ENCODE measurements at places on chromosomes 7 and 10.

DNA sequence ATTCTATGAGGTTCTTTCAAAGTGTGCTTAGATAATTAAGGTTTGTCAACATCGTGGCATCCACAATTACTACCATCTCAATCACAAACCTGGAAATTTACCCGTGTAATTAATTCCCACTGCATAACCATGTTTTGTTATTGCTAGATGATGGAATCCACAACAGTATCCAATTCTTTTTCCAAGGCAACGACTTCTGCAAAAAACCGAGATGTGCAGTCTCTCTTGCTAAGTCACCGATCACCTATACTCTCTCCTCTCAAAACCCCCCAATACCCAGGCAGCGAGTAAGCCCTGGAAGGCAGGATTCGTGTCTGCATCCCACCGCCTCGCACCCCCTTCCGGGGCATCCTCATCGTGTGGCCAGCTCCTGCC lies 678 bp upstream of the EIF4H start:
- no peak for DNase-seq

GRCh38 chr10:126041804-126042231 lies 145.5 kb downstream of the FANK1 start:
- peak; percentile 64 for DNase-seq

DNA sequence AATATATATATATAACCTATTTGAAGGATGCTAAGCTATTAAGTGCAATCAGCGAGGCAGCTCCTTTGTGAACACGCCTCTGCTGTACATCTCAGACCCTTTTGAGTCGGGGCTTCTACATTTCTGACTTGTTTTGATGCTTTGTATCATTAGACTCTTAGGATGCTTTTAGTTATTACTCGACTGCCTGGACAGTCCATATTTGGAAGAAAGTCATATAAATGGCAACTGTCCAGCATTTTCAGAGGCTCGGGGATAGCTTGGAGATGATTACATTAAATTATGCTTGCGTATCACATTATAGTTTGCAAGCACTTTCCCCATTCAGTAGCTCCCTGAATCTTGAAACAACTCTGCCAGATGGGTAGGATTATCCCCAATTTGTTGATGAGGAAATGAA lies 257.9 kb downstream of the PTEN start:
- DNase-seq = no peak

DNA sequence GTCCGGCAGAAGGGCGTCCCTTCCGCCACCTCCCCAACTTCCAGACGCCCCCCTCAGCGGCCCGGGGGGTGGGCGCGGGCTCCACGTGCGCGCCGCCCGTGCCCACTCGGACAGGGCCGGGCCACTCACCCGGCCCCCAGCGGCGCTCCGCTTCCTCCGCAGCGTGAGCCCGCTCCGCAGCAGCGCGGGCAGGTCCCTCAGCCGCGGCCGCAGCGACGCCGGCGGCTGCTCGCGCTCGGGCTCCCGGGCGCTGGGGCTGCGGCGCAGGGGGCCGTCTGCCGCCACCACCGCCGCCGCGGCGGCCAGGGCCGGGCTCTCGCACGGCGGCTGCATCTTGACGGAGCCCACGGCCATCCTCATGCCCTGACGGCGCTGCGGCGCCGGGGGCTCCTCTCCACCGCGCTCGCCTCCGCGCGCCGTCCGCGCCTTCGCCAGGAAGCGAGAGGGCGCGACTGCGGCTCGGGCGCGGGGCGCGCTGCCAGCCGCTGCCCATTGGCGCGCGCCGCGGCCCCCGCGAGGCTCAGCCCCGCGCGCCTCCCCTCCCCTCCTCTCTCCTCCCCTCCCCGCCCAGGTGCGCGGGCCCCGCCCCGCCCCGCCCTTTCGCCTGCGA lies at the start of gene RAPGEF5:
Gene RAPGEF5, minus strand, starts transcription at position 454 of the 610 bp plus-strand sequence. Its CDS starts 94 bp downstream, at position 360.
- DNase-seq = no peak

DNA sequence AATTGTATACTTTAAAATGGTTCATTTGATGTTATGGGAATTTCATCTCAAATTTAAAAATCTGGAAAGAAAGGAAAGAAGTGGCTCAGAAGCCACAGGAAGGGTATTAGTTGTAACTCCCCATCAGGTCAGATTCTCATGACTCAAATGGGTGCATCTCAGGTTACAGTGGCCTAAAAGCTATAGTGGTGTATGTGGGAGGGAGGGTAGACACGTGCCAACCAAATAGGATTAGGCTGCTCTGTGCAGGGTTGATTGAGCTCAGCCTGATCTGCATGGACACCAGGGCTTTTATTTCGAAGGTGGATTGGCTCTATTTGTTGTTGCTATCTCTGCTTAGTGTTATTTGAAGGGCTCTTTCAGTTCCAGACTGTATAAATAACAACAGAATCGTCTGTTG lies 121.5 kb upstream of the PRR15 start:
- no peak for DNase-seq

DNA sequence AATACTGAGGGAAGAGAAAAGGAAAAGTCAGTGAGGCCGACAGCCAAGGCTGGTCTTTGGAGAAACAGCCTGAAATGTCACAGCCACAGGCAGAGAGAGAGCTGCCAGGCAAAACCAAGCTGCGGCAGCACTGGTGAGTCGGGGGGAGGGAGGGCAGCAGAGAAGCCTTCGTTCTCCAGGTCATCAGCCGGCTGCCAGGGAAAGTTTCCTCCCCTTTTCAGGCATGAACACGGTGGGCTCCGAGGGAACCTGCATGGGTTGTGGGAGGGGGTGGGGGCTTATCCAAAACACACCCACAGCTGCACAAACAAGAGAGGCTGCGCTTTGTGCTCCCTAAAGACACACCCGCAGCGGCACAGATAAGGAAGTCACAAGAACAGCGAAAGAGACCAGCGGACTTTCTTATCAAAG lies 62.3 kb upstream of the NKX6-2 start:
- no peak for DNase-seq

DNA sequence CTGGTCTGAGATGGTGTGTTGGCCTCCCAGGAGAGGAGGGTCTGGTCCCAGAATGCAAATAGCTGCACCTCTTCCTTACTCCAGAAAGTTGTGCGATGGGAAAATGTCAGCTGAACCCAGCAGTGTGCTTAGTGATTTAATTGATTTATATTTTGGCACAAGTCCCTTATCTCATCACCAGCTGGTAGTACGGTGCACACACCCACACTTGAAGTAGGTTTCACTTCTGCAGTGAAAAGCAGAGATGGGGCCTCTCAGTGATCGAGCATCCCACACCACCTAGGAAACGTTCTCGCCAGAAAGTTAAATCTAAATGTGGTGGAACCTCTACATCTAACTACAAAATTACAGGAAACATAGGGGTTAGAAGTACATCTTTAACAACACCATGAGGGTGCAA lies 80.4 kb downstream of the UBE3C start:
- DNase-seq = no peak

DNA sequence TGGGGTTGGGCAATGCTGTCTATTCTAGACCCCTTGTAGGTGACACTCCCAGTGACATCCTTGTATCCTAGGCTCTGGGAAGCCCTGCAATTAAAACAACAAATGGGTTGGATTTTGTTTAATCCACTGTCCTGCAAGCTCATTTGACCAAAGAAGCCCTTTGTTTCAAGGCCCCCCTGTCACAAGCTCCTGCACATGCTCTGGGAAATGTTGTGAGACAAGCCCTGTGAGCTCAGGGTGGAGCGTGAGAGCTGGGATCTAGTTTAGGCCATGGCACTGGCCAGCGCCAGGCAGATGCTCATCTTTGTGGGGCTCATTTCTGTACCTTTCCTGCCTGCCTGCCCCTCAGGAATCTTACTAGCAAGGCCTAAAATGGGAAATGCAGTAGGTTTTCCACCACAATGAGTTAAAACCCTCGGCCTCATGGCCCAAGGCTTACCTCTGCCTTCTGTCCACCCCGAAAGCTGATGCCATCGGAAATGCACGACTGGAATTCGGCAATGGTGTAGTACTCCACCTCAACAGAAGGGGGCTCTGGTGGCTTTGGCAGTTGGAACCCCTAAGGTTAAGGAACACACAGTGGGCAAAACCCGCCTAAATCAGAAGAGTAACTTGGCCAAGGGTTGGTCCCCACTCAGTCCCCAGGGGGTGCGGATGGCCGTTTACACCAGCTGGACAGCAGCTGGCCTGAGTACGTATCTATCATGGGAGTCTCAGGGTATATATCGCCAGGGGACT lies 112.0 kb downstream of the NEURL1 start:
- peak; percentile 8 for DNase-seq

DNA sequence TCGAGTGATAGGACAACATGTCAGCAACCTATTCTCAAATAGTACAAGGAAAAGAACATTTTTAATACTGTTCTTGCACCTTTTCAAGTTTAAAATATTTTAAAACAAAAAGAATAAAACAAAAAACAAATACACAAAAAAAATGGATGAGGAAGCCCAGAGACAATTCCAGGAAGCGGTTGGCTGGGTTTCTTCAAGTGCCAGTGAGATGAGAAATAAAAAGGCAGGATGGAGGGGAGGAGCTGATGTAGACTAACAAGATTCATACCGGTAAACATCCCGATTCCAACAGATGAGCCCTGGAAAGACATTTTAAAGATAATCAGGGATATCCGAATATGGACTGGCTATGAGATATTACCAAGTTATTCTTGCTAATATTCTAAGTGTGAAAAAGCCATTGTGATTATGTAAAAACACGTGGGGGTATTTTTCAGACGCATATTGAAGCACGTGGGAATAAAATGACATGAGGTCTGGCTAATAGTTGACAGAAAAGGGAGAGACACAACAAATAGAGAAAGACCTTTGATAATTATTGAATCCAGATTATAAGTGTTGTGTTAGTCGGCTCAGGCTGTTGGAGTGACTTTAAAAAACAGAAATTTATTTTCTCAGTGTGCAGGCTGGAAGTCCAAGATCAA lies 101.3 kb upstream of the LRRC4 start:
- no peak for DNase-seq
